ENCODE measurements at places on chromosomes 6 and 20. TPM values are rescaled to one million over a fixed set of nuclear protein-coding genes. Genes with fewer than 3 reads are reported as not detected.

DNA sequence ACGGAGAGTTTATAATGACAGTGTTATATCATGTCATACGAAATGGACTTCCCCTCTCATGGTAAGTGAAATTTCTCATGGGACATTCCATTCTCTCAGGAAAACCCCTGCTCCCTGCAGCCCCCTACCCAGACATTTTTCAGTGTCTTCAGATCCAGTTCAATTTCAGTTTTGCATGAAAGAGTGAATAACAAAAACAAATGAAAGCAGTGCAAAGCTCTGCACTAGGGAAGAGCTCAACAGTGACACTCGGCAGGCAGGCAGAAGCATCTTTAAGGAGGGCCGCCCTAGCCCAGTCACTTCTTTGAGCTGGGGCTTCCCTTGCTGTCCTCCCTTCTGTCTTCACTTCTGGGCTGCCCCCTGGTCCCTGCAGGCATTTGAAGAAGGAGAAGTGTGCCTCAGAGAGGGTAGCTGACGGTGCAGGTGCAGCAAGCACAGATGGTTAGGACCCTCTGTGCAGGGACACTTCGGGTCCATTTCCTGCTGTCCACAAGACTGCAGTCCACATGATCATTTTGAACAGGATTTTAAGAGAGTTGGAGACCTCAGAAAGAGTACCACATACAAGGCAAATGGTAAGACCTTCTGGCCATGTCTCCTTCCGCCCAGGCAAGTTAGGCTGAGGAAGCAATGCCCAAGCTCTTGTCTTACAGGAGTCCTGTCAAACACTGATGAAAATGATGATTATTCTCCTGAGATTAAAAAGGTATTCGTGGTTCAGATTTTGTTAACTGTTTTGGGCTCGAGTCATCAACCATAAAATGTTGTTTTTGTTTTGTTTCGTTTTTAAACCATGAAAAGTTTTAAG is 5.4 kb upstream of the DUSP22 start:
- DNase-seq: no peak

DNA sequence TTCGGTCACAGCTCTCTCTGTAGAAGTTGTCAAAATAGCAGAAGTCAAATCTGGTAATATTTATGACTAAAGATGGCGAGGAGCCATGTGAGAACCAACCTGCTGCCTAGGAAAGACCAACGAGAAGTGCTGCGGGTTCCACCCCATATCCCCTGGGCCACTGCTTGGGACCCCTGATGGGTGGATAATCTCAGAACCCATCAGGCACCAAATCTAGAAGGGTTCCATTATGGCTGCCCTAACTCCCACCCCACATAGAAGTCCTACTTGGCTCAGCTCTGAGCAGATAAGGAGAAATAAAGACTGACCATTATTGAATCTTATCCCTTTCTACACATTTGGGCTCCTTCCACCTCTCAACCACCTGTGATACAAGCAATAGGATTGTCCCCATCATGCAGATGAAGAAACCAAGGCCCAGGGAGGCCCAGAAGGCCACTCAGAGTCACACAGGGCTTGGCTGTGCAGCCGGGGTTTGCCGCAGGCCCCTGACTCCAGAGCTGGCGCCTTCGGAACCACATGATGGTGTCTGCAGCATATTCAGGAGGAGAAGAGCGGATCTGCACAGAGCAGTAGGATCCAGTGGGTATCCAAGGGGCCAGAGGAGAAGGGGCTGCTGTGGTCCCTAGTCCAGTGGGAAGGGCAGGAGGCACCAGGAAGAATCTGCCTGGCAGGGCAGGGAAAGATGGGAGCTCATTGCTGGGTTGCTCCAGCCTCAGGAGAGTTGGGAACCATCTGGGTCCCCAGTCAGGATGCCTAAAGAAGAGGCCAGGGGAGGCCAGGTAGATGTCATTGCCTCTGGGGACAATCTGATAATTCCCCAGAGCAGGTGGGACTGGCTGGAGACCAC is 9.6 kb upstream of the PCMTD2 start:
- no peak for DNase-seq

- no peak for DNase-seq
These were observed 49.3 kb downstream of the CLIC5 start for GRCh38 chr6:45966340-45966739.

VSX1 gene
- total RNA-seq: not detected

PEX3 gene
- 50.0 TPM for total RNA-seq

Measured in activated naive CD4-positive, alpha-beta T cell treated with anti-CD3 and anti-CD28 coated beads, Interleukin-2, amount 50 U/mL, for 72 hours (primary cell).